ENCODE measurements at places on chromosomes 13 and 19. TPM values are rescaled to one million over a fixed set of nuclear protein-coding genes. Genes with fewer than 3 reads are reported as not detected.

The ZNF787 gene
- total RNA-seq = 15.4 TPM

The ZNF570 gene
- 2.1 TPM for total RNA-seq

The PGLYRP1 gene
- not detected for total RNA-seq

The ZNF562 gene
- 22.8 TPM for total RNA-seq

The KLK14 gene
- total RNA-seq = not detected

The MBD3L2 gene
- not detected for total RNA-seq

The GPC5 gene
- total RNA-seq = 0.05 TPM

The IFNL3 gene
- total RNA-seq = not detected

The MEDAG gene
- 3.7 TPM for total RNA-seq

The ICAM1 gene
- 130 TPM for total RNA-seq

The C19orf33 gene
- total RNA-seq = 65.5 TPM

The CD320 gene
- 175 TPM for total RNA-seq

The LONP1 gene
- 115 TPM for total RNA-seq

The TARM1 gene
- not detected for total RNA-seq

The WTIP gene
- total RNA-seq = 14.9 TPM

The DIRAS1 gene
- total RNA-seq = 0.39 TPM

The ZNF471 gene
- total RNA-seq = 1.1 TPM

The MUC16 gene
- not detected for total RNA-seq

The PGLYRP2 gene
- not detected for total RNA-seq

The ZNF93 gene
- 11.4 TPM for total RNA-seq

The SLC25A41 gene
- not detected for total RNA-seq

The ZNF20 gene
- 2.1 TPM for total RNA-seq

All from mammary microvascular endothelial cell (primary cell).